NCI-H446 (cell line): ENCODE measurements at places on chromosomes 7 and 10.

- no peak for DNase-seq
These were observed 1.9 kb downstream of the SFTPD start for GRCh38 chr10:79947083-79947415.

GRCh38 chr10:15660990-15661389, 58.7 kb downstream of the ITGA8 start:
- no peak for DNase-seq

- no peak for DNase-seq
These were observed 3.7 kb upstream of the ELFN1 start for GRCh38 chr7:1666317-1666822.

DNA sequence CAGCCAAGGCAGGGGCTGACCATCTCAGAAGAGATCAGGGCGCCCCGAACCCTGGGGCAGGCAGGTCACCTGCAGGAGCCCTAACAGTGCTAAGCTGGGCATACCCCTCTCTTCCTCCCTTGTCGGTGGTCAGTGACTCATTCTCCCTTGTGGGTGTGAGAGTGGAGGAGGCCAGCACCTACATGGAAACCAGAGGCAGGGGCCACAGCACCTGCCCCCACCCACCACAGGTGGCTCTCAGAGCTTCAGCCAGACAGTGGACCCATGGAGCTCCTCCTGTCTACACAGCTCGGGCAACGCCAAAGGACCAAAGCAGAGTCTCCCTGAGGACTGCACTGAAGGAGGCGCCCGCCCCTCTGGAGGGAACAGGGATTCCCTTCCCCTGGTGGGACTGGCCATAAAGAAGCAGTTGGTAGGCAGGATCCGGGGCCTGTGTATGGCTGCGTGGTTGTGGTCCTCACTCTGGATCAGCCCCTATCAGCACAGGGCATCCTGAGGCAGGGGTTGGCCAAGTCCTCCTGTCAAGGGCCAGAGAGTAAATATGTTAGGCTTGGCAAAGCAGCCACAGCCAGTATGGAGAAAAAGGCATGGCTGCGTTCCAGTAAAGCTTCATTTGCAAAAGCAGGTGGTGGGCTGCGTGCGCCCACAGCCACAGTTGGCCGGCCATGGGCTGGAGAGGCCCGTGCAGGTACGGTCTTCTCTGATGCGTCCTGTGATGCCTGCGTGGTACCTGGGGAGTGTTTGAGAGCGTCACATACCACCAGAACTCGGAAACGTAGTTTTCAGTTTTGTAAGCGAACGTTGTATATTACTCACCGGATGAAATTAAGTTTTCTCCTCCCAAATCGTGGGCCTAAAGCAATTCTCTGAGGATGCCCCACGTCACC, 198.2 kb downstream of the EBF3 start:
- DNase-seq = no peak

DNA sequence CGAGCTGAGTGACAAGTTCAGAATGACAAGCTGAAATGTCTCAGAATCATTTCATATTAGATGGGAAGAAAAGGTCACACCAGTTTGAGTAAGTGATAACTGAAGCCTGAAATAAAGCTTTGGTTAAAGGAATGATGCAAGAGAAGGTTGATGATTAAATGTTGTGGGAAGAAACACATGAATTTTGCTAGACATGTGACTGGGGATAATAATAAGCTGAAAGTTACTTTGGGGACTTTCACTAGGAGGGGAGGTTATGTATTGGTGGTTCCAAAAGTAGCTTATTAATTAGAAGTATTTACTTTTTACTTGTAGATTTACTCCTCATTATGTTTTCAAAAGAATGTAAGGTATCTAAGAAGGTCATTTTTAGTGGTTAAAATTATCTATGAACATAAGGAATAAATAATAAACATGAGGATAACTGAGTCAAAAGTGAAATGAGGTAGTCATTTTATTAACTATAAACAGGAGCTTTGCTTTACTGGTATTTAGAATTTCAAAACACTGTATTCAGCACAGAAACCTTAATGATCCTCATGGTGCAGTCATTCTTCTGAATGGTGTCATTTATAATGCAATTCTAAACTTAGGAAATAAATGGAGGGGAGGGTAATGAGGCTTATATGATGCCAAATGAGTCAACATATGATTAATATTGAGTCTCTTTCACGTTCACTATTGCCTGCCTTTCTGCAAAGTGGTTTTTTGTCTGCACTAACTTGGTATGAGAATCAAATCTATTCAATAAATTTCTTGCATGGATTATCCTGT, 63.7 kb downstream of the PRKG1 start:
- no peak for DNase-seq

- no peak for DNase-seq
These were observed 50.0 kb upstream of the KMT2E start for GRCh38 chr7:104963991-104964385.
